ENCODE measurements at places on chromosomes 3 and 15.

DNA sequence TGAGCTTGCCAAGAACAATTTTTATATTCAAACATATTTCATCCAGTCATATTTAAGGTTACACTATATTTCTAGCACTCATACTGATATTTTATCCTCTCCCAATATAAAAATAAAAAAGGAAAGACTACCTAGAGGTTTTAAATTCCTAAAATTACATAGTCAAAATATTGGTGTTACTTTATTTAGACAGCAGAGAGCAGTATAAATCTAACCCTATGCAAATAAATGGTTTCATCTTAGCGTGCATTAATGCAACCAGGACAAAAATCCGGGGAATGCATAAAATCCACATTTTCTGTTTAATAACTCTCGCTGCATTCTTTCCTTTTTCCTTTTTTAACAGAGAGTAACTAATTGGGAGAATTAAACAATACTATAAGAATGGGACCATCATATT, 1447.4 kb upstream of the ALCAM start:
- DNase-seq, result no peak

DNA sequence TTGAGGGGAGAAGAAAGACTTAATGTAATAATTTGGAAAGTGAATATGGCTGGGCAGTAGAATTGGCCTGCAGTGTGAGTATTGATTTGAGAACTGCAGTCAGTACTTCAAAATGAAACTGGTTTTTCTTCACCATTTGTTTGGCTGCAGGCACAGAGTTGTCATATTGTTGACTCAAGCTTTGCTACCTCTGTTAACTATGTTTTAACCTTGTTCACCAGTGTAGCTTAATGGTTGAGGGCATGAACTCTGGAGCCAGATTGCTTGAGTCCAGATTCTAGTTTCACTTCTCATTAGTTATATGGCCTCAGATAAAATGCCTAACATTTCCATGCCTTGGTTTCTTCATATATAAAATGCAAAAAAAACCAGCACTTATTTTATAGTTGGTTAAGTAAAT, 64.1 kb downstream of the CFAP44 start:
- DNase-seq, result no peak

GRCh38 chr3:104578558-104578957, 788.2 kb upstream of the ALCAM start:
- DNase-seq, result no peak

GRCh38 chr3:31962801-31963205, 18.3 kb downstream of the OSBPL10 start:
- DNase-seq, result no peak

- DNase-seq, result peak; percentile 52
Observed at GRCh38 chr3:124281453-124282316, 289.8 kb upstream of the ROPN1 start.

- DNase-seq, result no peak
Observed at GRCh38 chr3:181696626-181697230, 15.0 kb upstream of the SOX2 start.

DNA sequence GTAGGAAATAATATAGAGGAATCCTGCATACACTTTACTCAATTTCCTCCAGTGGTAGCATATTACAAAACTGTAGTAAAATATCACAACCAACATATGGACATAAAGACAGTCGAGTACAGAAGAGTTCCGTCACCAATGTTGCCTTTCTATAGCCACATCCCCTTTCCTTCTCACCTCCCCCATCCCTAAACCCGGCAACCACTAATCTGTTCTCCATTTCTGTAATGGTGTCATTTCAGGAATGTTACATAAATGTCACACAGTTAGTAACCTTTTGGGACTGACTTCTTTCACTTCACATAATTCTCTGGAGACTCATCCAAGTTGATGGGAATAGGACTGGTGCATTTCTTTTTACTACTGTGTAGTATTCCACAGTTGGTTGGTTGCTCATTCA, 41.4 kb upstream of the ATG7 start:
- no peak for DNase-seq

- DNase-seq, result no peak
Observed at GRCh38 chr15:40856746-40857145, 12.9 kb downstream of the SPINT1 start.

DNA sequence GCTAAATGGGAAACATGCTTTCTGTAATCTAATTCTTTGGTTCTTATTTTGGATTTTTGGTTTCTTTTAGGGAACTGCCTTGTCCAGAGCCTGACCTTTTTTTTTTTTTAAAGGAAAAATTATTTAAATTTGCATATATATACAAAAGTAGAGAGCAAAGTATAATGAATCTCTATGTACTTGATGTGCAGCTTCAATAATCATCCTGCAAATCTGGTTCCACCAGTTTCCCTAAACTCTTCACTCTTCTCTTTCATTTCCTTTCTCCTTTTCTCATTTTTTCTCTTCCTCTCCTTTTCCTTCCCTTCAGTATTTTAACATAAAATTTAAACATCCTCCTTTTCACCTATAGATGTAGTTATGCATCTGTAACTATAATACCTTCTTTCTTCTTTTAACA, 82.5 kb downstream of the USP13 start:
- DNase-seq, result no peak

GRCh38 chr3:41575724-41576123, 376.4 kb downstream of the CTNNB1 start:
- no peak for DNase-seq

- DNase-seq, result no peak
Observed at GRCh38 chr3:28761375-28761774, 412.8 kb upstream of the AZI2 start.

Measured in H4 (cell line).